ENCODE measurements at places on chromosomes 11 and 22. TPM values are rescaled to one million over a fixed set of nuclear protein-coding genes. Genes with fewer than 3 reads are reported as not detected.

Gene CLDN5
- not detected for total RNA-seq

Gene IL17REL
- 0.05 TPM for total RNA-seq

Gene KIRREL3
- total RNA-seq = 12.0 TPM

Gene GSTT2
- 0.15 TPM for total RNA-seq

Gene TSSC4
- total RNA-seq = 64.7 TPM

Gene GGTLC3
- total RNA-seq = not detected

Gene LRRC32
- 0.17 TPM for total RNA-seq

Gene MMP27
- total RNA-seq = not detected

Gene CCDC82
- 19.1 TPM for total RNA-seq

Gene BAD
- 65.9 TPM for total RNA-seq

Gene FIBIN
- not detected for total RNA-seq

Gene F2
- 2.3 TPM for total RNA-seq

Gene PRG3
- not detected for total RNA-seq

Gene GPHA2
- not detected for total RNA-seq

Gene OSBP2
- total RNA-seq = 8.3 TPM

Gene PANX3
- not detected for total RNA-seq

Gene CCDC116
- not detected for total RNA-seq

Gene OR51E1
- total RNA-seq = not detected

Gene GLYATL1
- total RNA-seq = not detected

Gene C11orf52
- total RNA-seq = 0.09 TPM

Gene MMP20
- not detected for total RNA-seq

Gene OR10A5
- not detected for total RNA-seq

Gene CARD10
- total RNA-seq = 30.6 TPM

Gene TBX1
- 4.2 TPM for total RNA-seq

Gene CLMP
- 26.6 TPM for total RNA-seq

Gene LRRC4C
- not detected for total RNA-seq

Gene MUC5B
- total RNA-seq = 2.2 TPM

Gene SLC22A12
- total RNA-seq = not detected

Gene SLC5A4
- total RNA-seq = not detected

Gene CD6
- total RNA-seq = 0.21 TPM

All from A549 treated with Hydrocortisone at 1 μM for 4 hours (cell line).